CD8-positive, alpha-beta memory T cell (primary cell): ENCODE measurements at places on chromosomes 6 and 20.

DNA sequence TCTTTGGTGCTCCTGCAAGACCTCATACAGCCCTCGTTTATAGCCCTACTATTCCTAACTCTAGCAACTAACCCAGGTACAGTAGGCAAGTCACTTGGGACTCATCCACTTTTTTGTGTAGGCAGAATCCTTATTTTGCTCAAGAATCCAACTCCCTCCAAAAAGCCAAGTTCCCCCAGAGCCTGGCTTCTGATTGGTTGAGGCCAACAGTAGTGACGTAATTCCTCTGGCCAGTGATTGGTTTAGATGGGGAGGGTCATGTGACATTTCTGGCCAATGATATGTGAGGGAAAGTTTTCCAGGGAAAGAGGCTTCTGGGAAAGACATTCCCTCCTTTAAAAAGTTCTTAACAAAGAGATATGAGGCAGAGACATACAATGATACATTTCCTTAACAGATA is 32.1 kb downstream of the KIAA1755 start:
- DNase-seq, result no peak

DNA sequence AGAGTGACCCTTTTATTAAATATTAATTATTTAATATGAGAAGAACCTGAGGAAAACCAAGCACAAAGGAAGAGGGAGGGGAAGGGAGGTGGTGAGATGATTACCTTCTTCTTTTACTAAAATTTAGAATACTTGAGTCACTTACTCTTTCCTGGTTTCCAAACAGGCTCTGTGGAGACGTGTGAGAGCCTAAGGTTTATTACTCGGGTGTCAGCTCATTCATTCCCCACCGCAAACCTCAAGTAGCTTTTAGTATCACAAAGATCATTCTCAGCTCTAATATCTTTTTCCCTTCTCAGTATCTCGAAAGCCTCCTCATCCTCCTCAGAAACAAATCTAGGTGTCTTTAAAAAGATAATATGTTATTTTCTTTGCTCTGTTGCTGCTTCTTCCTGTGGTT is 497.2 kb upstream of the JARID2 start:
- no peak for DNase-seq

- no peak for DNase-seq
Observed at GRCh38 chr6:27791182-27791943, 120.8 kb downstream of the OR2B2 start.

DNA sequence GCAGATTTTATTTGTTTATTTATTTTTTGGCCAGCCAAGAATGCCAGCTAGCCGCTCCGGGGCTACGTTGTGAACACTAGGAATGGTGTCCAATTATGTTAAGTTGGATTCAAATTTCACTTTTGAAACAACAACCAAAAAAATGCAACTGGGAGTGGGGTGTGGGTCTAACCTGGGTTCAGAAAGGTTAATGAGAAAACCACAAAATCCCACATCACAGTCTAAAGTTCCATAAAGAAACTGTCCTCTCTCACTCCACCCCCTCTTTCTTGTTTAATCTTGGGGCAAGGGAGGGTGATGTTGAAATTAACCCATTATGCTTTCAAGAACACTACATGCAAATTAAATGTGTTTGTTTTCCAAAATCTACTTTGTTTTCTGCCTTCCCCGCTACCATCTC is 77.2 kb downstream of the LINC00237 start:
- DNase-seq, result no peak

DNA sequence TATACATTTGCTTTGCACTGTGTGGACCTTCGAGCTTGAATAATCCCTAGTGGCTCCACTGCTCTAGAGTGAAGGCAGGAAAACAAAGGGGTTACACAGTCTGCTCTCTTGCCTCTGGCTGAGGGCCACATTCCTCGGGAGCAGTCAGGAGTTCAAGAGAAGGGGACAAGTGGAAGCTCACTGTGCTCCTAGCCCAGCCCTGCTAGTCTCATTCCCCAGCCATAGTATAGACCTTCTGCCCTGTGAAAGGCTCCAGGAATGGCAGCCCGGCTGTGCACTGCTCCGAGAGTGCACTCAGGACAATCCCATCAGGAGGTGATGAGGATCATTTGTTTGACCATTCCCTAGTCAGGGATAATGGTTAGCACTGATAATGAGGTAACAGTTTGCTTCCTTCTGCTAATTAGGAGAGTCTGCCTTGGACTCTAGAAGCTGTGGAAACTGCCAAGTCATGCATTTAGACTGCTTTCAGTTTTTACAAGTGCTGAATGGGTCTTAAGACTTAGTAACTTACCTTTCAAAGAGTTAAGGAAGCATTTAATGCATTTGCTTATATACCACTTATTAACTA is 8.5 kb downstream of the IYD start:
- DNase-seq, result no peak

DNA sequence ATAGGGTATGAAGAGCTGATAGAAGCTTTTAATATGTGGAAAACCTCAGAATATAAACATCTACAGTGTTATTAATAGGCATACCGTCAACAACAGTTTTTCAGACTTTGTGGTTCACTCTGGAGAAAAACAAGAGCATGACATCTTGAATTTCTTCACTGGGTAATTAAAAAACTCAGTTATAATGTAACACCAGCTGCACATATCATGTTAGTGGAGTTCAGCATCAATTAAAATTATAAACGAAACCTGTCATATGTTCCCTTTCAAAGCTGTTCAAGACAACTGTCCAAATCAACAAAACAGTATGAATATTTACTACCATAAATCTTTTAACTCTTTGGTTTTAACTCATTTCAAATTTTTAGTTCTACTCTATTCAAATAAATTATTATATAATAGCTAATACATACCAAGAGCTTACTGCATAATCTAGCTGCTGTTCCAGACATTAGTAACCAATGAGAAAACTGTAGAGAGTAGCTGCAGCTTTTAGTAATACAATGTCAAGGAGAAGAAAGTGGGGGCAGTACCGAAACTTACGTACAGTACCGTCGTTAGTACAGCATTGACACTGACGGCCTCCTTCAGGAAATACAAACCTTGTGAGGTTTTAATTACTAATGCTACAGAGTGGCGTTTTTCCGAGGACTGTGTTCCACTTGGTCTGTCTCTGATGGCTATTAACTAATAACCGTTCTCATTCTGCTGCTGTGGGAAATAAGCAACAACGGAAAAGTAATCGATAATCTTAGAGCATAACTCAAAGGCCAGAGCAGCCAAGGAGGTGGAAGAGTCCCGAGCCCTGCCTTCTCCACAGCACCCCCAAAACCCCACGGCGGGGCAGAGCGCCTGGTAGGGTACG is 532 bp upstream of the PM20D2 start:
- no peak for DNase-seq

DNA sequence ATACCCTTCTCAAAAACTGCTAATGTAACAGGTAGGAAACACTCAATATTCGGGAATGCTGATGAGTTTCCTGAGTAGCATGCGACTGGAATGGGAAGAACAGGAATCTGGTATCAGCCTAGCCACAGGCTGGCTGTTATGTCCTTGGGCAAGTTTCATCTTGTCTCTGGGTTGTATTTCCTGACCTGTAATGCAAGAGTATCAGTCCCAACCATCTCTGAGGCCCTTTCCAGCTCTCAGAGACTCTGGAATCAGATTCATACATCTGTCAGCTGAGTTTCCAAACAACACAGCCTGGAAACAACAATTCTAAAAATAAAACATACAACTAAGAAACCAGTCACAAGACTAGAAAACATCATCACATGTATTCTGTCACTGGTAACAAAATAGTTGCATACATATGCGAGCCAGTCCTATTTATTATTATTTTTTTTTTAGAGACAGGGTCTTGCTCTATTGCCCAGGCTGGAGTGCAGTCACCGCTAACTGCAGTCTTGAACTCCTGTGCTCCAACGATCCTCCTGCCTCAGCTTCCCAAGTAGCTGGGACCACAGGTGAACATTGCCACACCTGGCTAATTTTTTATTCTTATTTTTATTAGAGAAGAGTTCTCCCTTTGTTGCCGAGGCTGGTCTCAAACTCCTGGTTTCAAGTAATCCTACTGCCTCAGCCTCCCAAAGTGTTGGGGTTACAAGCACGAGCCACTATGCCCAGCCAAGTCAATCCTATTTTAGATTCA is 16.7 kb upstream of the TFAP2A start:
- DNase-seq, result no peak

DNA sequence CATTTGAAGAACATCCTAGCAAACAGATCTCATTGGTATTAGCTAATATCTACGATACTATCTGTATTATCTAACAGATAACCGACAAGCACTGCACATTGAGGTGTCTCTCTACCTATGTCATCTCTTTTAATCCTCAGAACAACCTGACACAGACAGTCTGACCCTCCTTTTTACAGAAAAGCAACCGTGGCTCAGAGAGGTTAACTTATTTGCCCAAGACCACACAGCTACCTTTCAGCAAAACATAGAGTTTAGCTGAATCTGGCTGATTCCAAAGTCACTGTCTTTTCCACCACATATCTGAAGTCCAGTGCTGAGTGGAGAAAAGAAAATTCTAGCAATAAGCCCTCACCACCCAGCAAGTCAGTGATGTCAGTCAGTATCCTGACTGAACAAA is 358.7 kb upstream of the JARID2 start:
- DNase-seq, result no peak

DNA sequence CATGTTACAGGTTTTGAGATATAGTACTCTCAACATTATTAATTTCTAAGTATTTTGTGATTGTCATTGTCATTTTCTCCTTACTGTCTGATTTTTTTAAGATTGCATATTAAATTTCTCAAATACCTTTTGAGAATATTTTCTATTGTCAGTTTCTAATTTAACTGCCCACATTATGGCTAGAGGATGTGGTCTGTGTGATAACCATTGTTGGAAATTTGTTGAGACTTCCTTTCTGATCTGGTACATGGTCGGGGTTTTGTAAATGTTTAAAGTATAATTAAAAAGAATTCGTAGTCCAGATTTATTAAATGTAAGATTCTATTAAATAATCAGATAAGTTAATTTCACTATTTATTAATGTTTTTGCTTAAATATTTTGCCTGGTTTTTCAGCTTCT is 60.1 kb downstream of the SLX4IP start:
- DNase-seq, result no peak

GRCh38 chr6:87879132-87879861 is 168.3 kb upstream of the SPACA1 start:
- DNase-seq, result no peak

GRCh38 chr6:80962382-80962781 is 790.1 kb downstream of the TENT5A start:
- DNase-seq, result no peak
